ENCODE measurements at places on chromosomes 1 and 21. TPM values are rescaled to one million over a fixed set of nuclear protein-coding genes. Genes with fewer than 3 reads are reported as not detected.

- no peaks in the 10 kb centered on the region for H3K4me1 ChIP-seq
- peaks cover 24% of the 10 kb centered on the region for H3K27me3 ChIP-seq
- H3K36me3 ChIP-seq = no peaks in the 10 kb centered on the region
- no peak overlapping the region for H3K4me3 ChIP-seq
- no peak overlapping the region for H3K27ac ChIP-seq
These were observed 37.5 kb upstream of the PDE9A start for GRCh38 chr21:42615924-42616323.

LRRC39 gene
- total RNA-seq = 0.65 TPM

- H3K27me3 ChIP-seq = no peaks in the 10 kb centered on the region
- H3K4me1 ChIP-seq = peaks cover 63% of the 10 kb centered on the region
- peak overlapping the region; percentile 97 for H3K27ac ChIP-seq
- peak overlapping the region; percentile 98 for H3K4me3 ChIP-seq
- DNase-seq = peak; percentile 87
- peaks cover 57% of the 10 kb centered on the region for H3K36me3 ChIP-seq
These were observed 1.8 kb downstream of the ARF1 start for GRCh38 chr1:228084325-228084724.

DNA sequence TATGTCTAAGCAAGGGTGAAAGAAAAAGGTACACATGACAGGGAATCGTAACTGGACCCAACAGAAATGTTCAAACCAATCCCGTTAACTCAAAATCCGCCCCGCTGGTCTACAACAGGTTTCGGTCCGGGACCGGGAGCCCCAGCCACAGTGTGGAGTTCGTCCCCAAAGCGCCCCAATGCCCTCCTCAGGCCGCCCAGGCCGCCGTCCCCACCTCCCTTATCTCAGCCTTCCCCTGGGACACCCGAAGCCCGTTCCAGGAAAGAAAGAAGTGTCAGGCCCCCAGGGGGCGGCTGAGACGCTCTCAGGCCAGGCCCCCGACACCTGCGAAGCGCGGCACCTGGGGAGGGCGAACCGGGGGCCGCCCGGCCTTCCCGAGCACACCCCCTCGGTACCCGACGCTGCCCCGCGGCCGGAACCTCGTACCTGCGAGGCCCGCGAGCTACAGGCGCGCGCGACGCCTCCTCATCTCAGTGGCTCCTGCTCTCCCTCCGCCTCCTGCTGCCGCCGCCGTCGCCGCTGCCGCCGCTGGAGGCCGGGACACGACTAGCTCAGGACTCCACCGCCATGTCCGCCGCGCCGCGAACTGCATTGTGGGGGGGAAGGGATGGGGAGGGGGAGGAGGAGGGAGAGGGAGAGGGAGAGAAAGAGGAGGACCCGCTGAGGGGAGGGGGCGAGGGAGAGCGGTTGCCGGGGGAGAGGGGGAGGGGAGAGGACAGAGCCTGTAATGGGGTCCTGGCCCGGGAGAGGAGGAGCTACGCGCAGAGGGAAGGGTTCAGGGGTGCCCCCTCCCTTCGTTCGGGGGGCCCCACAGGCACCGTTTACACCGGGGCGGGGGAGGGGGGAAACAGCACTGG lies at the start of gene TUT4:
Gene TUT4, minus strand, starts transcription at position 588 of the 857 bp plus-strand sequence. CDS start 26,812 bp downstream, outside the sequence.
- no peaks in the 10 kb centered on the region for H3K27me3 ChIP-seq
- H3K36me3 ChIP-seq = peaks cover 7% of the 10 kb centered on the region
- no peak within 1 kb of the TSS for H3K4me3 ChIP-seq
- H3K27ac ChIP-seq = peak within 1 kb of the TSS; percentile 94
- DNase-seq = peak; percentile 79

- no peak for DNase-seq
- H3K4me1 ChIP-seq = no peaks in the 10 kb centered on the region
- no peak overlapping the region for H3K27ac ChIP-seq
- no peaks in the 10 kb centered on the region for H3K27me3 ChIP-seq
These were observed 5.0 kb downstream of the ABCA4 start for GRCh38 chr1:94115900-94116436.

DNA sequence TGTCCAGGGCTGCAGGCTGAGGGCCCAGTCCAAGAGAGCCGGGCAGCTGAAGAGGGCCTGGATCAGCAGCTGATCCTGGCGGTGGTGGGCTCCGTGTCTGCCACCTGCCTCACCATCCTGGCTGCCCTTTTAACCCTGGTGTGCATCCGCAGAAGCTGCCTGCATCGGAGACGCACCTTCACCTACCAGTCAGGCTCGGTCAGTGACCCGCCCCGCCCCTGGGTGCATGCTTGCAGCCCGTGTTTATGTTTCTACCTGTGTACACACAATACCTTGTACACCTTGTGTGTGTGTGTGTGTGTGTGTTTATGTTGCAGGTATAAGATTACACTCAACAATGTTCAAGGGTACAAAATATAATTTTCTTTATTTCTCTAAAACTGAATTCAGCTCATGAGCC lies 13.0 kb downstream of the TIE1 start:
- no peak overlapping the region for H3K4me3 ChIP-seq
- no peaks in the 10 kb centered on the region for H3K4me1 ChIP-seq
- H3K36me3 ChIP-seq = no peaks in the 10 kb centered on the region
- no peak overlapping the region for H3K27ac ChIP-seq
- H3K27me3 ChIP-seq = no peaks in the 10 kb centered on the region
- DNase-seq = no peak

DNA sequence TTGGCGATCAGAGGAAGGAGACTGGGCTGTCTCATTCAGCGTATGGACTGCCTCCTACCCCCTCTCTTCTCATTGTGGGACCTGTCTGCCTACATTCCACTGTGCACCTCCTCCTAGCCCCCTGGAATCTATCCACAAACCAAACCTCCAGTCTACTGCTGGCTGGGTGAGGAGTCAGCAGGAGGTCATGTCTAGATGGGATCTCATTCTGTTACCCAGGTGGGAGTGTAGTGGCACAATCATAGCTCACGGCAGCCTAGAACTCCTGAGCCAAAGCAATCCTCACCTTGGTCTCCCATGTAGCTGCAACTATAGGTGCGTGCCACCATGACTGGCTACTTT lies 18.0 kb upstream of the TTC22 start:
- H3K27me3 ChIP-seq = no peaks in the 10 kb centered on the region
- H3K27ac ChIP-seq = no peak overlapping the region
- no peak for DNase-seq
- H3K36me3 ChIP-seq = peaks cover 5% of the 10 kb centered on the region
- peaks cover 7% of the 10 kb centered on the region for H3K4me1 ChIP-seq

- DNase-seq = peak; percentile 78
- no peaks in the 10 kb centered on the region for H3K27me3 ChIP-seq
- no peaks in the 10 kb centered on the region for H3K36me3 ChIP-seq
- H3K27ac ChIP-seq = peak overlapping the region; percentile 78
- no peak overlapping the region for H3K4me3 ChIP-seq
These were observed 8.1 kb upstream of the LEFTY1 start for GRCh38 chr1:225896937-225897549.

ALG14 gene
- total RNA-seq = 13.0 TPM

GRCh38 chr1:236247286-236247685 lies 34.5 kb downstream of the ERO1B start:
- H3K4me1 ChIP-seq = no peaks in the 10 kb centered on the region
- H3K4me3 ChIP-seq = no peak overlapping the region
- DNase-seq = no peak
- H3K36me3 ChIP-seq = no peaks in the 10 kb centered on the region

DNA sequence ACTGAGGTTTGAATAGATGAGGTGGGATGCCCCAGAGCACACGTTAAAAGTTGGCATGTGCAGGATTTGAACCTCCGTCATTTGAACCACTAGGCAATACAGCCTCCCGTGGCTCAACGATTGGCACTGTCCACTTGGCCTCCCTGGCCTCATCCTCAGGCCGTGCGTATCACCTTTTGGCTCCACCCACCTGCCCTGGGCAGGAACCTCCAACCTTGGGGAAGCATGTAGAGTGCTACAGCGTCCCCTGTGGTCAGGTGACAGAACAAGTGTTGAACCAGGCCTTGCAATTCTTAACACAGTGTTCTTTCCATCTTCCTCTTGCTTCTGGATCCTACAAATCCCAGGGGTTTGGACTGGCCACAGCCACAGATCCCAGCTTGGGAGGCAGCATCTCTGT lies 112.6 kb downstream of the PAX7 start:
- no peak overlapping the region for H3K4me3 ChIP-seq
- no peak for DNase-seq
- peaks cover 22% of the 10 kb centered on the region for H3K27me3 ChIP-seq
- H3K27ac ChIP-seq = no peak overlapping the region

DNA sequence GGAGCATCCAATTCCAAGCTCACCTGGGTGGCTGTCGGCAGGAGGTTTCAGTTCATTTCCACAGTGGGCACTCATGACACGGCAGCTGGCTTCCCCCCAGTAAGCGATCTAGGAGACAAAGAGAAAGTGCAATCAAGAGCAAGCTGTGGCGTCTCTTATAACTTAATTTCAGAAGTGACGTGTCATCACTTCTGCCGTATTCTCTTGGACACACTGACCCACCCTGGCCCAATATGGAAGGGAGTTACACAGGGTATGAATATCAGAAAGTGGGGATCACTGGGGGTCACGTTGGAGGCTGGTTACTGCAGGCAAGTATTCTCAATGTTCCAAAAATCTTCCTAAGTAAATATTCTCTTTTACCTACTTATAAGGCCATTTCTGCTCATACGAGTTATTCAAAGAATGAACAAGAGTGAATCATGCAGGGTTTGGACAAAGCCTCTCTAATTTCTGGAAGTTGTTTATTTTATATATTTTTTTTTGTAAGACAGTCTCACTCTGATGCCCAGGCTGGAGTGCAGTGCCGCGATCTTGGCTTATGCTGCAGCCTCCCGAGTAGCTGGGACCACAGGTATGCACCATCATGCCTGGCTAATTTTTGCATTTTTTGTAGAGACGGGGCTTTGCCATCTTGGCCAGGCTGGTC lies 46.5 kb upstream of the GREM2 start:
- no peak for DNase-seq
- no peak overlapping the region for H3K27ac ChIP-seq
- H3K4me3 ChIP-seq = no peak overlapping the region
- no peaks in the 10 kb centered on the region for H3K4me1 ChIP-seq
- no peaks in the 10 kb centered on the region for H3K27me3 ChIP-seq

DNA sequence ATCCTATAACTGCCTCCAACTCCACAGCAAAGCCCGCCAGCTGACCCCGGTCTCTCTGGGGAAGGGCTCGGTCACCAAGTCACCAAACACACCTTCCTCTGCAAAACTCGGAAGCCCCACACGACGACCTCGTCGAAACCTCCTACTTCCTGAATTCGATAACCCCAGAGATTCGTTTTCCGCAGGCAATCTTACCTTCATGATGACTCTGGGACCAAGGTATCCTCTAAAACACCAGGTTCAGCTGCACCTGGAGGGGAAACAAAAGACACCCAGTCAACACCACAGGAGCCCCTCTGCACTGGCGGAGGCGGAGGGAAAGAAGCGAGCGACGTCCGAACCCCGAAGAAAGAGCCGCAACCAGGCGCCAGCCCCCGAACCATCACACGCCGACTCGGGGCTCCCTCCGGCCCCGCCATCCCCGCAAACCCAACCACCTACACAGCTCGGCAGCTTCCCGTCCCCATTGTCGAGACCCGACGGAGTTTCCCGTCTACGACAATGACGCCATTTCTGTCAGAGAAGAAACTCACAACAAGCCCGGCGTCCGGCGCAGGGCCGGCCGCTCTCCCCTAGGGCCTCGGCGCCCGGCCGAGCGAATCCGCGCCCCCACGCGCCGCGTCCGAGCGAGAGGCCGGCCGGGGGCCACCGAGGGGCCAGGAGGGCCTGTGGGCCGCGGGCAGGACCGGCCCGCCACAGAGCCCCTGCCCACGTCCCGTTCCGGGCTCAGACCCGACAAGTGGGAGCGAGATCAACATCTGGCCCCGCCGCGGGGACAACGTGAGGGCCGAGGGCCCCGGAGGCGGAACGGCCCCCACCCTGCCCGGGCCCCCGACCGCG lies 1.0 kb downstream of the ARID4B start:
- H3K36me3 ChIP-seq = peaks cover 36% of the 10 kb centered on the region
- no peak overlapping the region for H3K27ac ChIP-seq
- H3K4me1 ChIP-seq = peaks cover 25% of the 10 kb centered on the region

FHAD1 gene
- not detected for total RNA-seq
